ENCODE measurements at places on chromosomes 13 and 19.

DNA sequence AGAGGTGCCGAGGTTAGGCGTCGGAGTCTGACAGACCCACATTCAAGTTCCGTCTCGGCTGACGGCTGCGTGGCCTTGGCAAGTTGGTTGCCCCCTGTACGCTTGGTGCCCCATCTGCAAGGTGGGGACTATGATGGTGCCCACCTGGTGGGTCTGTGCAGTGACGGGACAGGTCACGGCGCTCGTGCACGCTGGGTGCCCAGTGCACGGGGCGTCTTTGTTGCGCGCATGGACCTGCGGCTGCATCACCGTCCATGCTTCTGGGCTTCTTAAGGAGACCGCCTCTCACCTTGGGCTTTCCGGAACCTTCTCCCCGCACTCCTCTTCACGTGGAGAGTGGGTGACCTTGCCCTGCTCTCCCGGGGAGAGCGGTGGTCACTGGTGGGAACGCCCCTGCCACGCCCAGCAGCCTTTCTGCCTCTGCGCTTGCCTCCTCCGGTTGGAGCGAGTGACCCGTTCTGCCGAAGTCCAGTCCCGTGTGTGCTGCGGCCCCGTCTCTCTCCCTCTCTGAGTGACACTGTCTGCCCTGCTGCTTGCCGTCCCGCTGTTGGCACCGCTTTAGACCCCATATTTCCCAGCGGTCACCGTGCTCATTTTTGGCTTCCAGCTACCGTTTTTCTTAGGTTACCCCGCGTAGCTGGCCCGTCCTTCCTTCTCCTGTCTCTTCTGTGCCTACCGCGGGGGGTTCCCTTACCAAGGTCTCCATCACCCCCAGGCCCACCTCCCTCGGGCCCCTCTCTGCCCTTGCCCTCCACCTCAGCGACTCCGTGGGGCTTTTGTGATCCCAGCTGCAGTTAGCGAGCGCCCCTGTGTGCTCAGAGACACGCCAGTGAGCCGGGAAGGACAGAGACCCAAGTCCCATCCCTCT, 6.4 kb downstream of the ATP11A start:
- no peak for DNase-seq

DNA sequence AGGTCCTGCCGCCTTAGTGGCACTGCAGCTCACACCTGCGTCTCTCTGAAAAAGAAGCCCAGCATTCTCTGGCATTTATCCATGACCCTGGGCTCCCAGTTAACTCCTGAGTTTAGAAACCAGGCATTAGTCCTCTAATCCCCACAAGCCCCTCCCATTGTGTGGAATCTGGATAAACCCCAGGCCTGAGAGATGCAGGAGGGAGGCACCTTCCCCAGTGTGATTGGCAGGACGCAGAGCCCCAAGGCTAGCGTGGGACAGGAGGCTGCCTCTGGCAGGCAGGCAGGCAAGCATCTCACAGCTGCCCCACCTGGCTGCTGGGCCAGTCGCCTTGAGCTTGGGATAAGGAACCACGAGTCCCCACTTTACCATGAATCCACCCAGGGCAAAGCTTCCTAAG, 11.0 kb upstream of the SERPINE3 start:
- no peak for DNase-seq

DNA sequence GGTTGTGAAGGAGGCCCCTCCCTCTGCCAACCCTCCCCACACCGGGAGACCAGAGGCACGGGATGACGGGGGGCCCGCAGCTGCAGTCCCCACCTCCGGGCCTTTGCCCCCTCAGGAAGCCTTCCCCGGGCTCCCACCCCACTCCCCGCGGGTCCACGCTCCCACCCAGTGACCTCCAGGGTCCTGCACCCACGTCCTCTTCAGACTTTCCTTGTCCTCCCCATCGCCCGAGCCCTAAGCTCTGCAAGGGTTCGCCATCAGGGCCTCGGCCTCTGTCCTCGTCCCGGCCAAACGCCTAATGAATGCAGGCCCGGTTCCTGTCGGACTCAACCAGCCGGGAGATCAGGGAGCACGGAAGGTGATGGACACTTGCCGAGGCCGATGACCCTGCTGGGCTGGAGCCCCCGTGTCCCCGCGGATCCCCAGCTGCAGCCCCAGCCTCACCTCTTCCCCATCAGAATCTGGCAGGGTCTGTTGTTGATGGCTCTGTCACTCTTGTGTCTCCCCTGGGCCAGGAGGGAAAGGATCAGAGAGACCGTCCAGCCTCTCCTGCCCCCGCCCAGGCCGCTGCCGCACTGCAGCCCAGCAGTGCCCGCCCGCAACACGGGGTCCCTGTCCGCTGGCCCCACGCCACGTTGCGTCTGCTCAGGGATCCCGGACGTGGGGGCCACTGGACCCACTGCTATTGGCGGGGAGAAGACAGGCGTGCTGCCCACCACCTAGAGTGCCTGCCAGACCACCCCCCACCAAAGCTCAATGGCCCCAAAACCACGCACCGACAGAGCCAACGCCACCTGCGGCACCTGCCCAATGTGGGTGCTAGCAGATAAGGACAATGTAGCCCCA, 5.7 kb downstream of the ATP8B3 start:
- DNase-seq, result no peak

DNA sequence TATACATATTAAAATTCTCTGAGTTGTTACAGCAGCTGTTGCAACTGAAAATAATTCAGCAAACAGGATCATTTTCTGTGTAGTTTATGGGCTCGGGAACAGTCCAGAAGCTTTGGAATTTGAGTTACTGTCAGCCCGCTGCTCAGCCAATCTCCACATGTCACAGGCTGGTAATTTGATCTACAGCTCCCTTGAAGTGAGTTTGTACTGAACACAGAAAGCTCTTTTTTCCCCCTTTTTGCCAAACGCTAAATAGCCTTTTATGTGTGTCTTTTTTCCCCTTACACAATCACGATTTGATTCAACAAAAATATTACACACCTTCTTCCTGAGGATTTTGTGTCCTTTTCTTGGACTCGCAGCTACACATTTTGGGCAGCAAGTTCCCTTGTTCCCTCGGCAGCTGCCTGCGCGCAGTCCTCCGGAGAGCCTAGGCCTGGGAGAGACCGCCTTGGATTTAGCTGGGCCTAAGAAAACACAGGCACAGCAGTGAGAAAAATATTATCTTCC, 371.4 kb downstream of the KCNRG start:
- peak; percentile 47 for DNase-seq

- no peak for DNase-seq
Measured at GRCh38 chr19:5123646-5124045, 154.7 kb downstream of the KDM4B start.

DNA sequence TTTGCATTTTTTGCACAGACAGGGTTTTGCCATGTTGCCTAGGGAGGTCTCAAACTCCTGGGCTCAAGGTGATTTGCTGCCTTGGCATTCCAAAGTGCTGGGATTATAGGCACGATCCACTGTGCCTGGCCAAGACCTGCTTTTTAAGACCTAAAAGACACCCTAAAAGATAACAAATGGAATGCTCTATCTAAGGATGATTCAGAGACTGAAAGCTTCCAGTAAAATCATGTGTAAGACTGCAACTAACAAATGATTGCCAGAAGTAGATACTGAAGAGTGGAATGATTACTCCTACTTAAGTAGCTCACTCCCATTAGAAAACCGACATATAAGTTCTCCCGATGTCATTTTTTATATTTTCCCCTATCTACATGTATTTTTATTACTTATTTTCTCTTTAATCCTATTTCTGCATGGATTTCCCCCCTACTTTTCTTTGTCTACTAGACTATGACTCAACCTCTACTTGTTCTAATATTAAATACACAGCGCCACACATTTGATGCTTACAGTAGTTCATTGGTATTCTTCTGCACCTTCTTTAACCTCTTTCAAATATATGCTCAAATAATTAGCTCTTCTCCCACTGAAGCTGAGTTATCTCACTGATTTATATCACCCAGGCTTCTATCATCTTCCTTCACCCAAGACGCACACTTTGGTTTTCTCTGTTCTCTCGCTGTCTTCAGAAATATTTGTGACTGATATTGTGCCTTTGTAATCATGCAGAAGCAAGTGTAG, 32.2 kb upstream of the KLF12 start:
- DNase-seq, result no peak

GRCh38 chr13:110001670-110002275, 215.4 kb upstream of the IRS2 start:
- DNase-seq, result no peak

- no peak for DNase-seq
Measured at GRCh38 chr13:70585109-70585508, 476.9 kb upstream of the KLHL1 start.

- no peak for DNase-seq
Measured at GRCh38 chr19:3409346-3410064, 43.1 kb downstream of the NFIC start.

GRCh38 chr13:34411177-34411576, 530.9 kb upstream of the NBEA start:
- DNase-seq, result no peak

- no peak for DNase-seq
Measured at GRCh38 chr13:113445791-113446487, 7.3 kb downstream of the ADPRHL1 start.

- DNase-seq, result peak; percentile 92
Measured at GRCh38 chr13:44436589-44437337, 63.1 kb downstream of the SERP2 start.

DNA sequence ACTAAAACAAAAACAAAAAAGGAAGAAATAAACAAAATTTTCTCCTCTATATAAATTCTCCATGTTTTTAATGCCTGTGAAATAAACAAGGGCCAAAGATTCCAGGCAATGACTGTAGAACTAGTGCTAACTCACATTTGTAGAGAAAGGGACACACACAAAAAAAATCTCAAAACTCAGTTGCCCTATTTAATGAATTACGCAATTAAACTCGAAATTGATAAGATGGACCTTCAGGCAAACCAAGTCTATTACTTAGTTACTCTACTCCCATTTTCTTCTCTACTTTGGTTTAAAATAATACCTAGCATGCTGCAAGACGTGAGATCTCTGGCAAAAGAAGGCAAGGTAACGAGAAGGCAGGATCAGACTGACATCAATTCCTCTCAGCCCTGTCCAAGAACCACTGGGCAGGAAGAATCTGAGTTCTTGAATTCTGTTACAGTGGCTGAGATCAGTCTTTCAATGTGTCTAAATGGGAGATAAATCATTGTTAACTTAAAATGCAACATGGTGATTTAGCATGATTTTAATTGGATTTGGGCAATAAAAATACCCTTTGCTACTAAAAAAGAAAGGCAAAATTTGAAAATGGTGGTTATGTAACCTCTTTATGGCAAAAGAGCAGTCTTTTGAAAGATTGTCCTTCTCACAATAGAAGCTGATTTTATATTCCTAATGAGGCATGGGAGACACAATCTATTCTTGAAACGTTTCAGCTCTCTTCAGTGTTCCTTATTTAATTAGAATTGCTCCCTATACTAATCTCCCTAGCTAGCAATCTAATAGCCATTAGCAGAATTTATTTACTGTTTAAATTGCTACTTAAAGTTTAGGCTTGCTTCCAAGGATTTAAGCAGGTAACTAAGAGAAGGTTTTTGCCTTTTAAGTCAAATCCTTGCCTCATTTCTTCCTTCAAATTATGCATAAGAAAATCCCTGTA, 25.9 kb downstream of the SPRY2 start:
- no peak for DNase-seq

DNA sequence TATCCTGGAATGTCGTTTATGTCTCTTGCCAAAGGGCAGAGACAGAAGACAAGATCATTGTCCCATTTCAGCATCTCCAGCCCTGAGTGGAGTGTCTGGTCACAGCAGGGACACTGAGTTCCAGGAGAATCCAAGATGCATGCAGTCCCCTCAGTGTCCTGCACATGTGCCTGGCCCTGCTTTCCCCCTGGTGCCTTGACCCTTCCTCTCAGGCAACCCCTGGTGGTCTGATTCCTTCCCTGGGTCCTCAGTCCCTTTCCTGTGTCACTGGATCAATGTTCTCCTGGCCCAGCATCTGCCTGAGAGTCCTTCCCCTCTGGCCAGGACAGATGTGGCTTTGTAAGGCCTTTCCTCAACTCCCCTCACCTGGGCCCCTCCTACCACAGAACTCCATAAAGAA, 9.0 kb downstream of the CEACAM21 start:
- no peak for DNase-seq

DNA sequence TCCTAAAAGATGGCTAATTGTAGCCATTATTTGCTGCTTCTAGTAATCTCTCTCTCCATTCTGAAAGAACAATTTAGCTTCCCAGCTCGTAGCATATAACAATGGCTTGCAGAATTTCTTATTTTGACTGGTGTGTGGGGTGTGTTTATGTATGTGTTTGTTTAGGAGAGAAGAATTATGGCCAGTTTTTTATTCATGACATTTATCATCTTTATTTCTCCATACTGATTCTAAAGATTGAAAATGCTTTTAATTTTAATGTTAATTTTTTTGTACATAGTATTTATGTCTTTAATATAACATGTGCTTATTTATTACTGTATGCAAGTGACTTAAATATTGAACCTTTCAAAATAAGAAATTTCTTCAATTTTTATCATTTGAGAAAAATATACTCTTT, 115.8 kb upstream of the TMTC4 start:
- no peak for DNase-seq

- DNase-seq, result no peak
Measured at GRCh38 chr13:109380457-109380856, 405.9 kb downstream of the IRS2 start.

DNA sequence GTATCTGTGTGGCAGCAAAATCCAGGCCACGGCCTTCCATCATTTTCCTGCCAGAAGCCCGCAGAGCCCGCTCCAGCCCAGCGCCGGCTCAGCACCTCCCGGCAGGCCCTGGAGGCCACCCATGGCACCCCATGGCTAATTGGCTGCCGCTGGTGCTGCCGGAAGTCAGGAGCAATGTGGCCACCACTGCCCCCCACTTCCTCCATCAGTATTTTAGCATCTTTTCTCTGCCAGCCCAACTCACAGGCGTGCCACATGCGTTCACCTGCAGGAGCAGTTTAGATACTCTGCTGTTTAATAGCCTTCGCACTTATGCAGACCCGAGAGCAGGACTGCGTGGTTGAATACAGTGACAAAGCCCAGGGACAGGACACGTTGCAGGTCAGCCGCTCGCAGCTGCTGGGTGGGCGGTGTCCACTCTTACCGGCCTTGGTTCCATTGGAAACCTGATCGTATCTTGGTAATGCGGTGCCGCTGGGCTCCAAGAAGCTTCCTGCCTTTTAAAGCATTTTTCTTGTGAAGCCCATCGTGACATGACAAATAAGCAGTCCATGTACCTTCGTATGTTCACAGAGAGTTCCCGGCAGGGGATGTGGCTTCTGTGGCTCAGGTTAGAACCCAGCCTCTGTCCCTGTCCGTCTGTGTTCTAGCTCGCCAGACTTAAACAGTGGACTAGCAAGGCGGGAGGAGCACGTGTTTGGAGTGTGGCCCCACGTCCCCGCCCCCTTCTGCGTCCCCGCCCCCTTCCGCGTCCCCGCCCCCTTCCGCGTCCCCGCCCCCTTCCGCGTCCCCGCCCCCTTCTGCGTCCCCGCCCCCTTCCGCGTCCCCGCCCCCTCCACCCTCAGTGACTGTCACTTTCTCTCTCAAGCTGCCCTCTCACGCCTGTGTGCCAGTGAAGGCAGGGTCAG, 162.0 kb upstream of the SOX1 start:
- no peak for DNase-seq

DNA sequence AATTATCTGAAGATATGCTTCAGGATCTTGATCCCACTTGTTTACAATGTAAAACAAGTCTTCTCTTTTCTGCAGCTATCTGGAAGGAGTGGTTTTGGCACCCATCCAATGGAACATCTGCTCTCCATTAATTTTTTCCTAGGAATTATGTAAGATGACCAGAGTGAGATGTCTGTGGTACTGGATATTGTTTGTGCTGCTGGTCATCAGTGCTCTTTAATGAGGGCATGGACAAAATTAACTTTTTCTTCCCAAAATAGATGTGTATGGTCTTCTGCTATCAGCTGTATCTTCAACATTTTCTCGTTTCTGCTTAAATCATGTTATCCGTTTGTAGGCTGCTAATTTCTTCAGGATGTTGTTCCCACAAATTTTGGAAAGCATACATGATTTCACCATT, 415.4 kb upstream of the KLHL1 start:
- DNase-seq, result no peak

GRCh38 chr13:81773263-81773662, 1432.3 kb upstream of the SPRY2 start:
- DNase-seq, result no peak
